Naive thymus-derived CD8-positive, alpha-beta T cell (primary cell): ENCODE measurements at places on chromosomes 4 and X. TPM values are rescaled to one million over a fixed set of nuclear protein-coding genes. Genes with fewer than 3 reads are reported as not detected.

The PNMA6F gene
- not detected for polyA plus RNA-seq

The NOCT gene
- 0.44 TPM for polyA plus RNA-seq

The STARD8 gene
- polyA plus RNA-seq, result not detected

The UGT2B17 gene
- polyA plus RNA-seq, result not detected

The CSAG3 gene
- polyA plus RNA-seq, result not detected

The VSIG4 gene
- not detected for polyA plus RNA-seq

DNA sequence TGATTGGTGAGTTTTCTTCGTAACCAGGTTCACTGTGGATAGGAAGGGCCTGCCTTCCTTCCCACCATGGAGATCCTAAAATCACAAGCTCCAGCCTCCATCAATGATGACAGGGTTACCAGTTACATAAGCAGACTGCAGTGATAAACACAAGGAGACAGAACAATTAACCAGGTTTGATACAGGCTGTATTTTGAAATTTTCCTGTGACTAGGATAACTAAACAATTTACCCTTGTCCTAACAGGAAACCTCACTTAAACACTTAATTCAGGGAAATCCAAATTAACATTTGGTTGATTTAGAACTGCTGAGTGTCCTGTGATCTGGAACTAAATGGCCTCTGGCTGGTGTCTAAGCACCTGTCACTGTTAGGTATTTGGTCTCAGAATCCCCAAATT, 3.1 kb upstream of the SLC9B2 start:
- no peak for DNase-seq
- peaks cover 6% of the 10 kb centered on the region for H3K36me3 ChIP-seq
- peaks cover 35% of the 10 kb centered on the region for H3K4me1 ChIP-seq
- H3K27me3 ChIP-seq, result no peaks in the 10 kb centered on the region

DNA sequence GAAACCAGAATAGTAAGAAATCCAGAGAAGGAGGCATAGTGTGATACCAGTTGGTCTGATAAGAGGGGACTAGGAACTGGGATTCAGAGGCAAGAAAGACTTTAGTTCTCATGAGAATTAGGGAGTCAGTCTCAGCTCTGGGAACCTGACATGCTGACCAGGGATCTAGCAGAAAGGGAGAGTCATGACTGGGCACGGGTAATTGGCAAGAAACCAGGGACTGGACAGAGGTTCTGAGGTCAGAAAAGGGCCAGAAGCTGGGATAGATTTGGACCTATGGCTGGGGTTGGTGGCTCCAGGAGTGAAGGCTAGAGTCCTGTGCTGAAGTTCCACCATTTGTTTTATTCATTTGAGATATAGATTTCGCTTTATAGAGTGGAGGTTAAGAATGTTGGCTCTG, 110.2 kb upstream of the C1GALT1C1 start:
- DNase-seq, result no peak
- peaks cover 3% of the 10 kb centered on the region for H3K4me1 ChIP-seq
- H3K36me3 ChIP-seq, result no peaks in the 10 kb centered on the region
- no peak overlapping the region for H3K27ac ChIP-seq

DNA sequence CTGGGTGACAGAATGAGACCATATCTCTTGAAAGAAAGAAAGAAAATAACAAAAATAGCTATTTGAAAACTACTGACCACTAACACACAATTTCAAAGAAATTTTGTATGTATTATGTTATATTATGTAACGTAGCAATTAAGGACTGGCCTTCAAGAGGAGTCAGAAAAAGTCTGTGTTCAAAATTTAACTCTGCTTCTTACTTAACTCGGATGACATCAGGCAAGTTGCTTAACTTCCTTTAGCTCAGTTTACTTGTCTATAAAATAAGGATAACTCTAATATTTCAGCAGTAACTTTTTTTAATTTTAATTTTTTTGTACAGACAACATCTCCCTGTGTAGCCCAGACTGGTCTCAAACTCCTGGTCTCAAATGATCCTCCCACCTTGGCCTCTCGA, 14.6 kb upstream of the PRSS12 start:
- H3K4me1 ChIP-seq, result no peaks in the 10 kb centered on the region
- H3K4me3 ChIP-seq, result no peak overlapping the region
- DNase-seq, result no peak
- peaks cover 21% of the 10 kb centered on the region for H3K27me3 ChIP-seq
- no peak overlapping the region for H3K27ac ChIP-seq
- no peaks in the 10 kb centered on the region for H3K36me3 ChIP-seq

- no peaks in the 10 kb centered on the region for H3K4me1 ChIP-seq
- no peaks in the 10 kb centered on the region for H3K27me3 ChIP-seq
- H3K27ac ChIP-seq, result no peak overlapping the region
- H3K36me3 ChIP-seq, result no peaks in the 10 kb centered on the region
- no peak overlapping the region for H3K4me3 ChIP-seq
Measured at GRCh38 chr4:62028745-62029144, 828.6 kb downstream of the ADGRL3 start.

- H3K4me3 ChIP-seq, result no peak overlapping the region
- peaks cover 17% of the 10 kb centered on the region for H3K36me3 ChIP-seq
- no peak for DNase-seq
- no peaks in the 10 kb centered on the region for H3K27me3 ChIP-seq
- H3K27ac ChIP-seq, result no peak overlapping the region
Measured at GRCh38 chr4:53465281-53465680, 87.8 kb downstream of the FIP1L1 start.

DNA sequence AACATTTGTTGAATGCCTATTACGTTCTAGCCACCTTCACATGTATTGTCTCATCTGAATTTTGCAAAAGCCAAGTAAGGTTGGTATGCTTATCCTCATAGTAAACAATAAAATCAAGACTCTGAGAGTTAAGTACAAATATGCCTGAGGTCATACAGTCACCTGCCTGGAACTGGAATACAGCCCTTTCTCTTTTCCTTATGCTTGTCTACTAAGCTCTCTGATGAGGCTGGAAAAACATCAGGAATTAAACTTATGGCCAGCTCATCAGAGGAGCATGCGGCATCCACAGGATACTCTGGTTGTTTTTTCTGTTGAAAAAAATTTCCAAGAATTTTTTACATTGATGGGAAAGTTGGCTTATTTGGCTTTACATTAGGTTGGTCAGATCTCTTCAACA, 35.5 kb downstream of the NCAPG start:
- H3K27me3 ChIP-seq, result no peaks in the 10 kb centered on the region
- H3K27ac ChIP-seq, result no peak overlapping the region
- no peaks in the 10 kb centered on the region for H3K4me1 ChIP-seq
- no peak for DNase-seq
- no peak overlapping the region for H3K4me3 ChIP-seq
- no peaks in the 10 kb centered on the region for H3K36me3 ChIP-seq

DNA sequence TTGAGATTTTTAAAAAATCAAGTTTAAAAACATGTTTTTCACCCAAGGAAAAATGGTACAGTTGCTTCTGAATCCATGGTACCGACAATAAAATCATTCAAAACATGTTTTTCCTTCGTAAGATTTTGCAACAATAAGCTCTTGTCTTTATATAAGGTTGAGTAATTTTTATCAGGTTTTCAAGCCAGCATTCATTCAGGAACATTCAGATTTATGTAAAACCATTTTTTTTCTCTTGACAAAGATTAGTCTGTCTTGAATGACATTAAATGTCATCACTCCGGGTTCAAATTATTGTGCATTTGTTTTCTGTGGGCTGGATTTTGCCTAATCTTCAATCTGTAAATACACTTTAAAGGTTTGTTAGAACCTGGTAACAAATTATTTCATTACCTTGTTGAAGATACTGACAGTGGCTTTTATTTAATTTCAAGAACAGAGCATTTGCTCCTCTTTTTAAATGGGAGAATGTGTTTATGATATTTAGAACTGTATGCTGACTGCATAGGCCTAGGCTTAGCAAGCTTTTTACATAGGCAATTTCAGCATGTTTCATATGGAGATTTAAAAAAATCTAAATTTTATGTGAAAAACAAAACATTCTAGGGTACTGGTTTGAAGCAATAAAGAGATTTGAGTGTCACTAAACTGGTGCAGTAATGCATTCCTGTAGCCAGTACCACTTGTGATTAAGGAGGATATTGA, 336.4 kb upstream of the HAND2 start:
- no peak for DNase-seq
- H3K4me3 ChIP-seq, result no peak overlapping the region
- H3K36me3 ChIP-seq, result peaks cover 13% of the 10 kb centered on the region
- H3K27me3 ChIP-seq, result no peaks in the 10 kb centered on the region
- no peak overlapping the region for H3K27ac ChIP-seq

GRCh38 chrX:53713987-53714579, 27.6 kb upstream of the HUWE1 start:
- H3K27ac ChIP-seq, result peak overlapping the region; percentile 94
- DNase-seq, result no peak
- H3K4me1 ChIP-seq, result peaks cover 49% of the 10 kb centered on the region
- peak overlapping the region; percentile 73 for H3K4me3 ChIP-seq

GRCh38 chr4:127545271-127545670, 87.5 kb upstream of the INTU start:
- no peak overlapping the region for H3K27ac ChIP-seq
- no peaks in the 10 kb centered on the region for H3K4me1 ChIP-seq
- no peaks in the 10 kb centered on the region for H3K36me3 ChIP-seq
- H3K4me3 ChIP-seq, result no peak overlapping the region

GRCh38 chrX:69021141-69021960, 143.9 kb downstream of the PJA1 start:
- DNase-seq, result no peak
- no peak overlapping the region for H3K27ac ChIP-seq
- no peaks in the 10 kb centered on the region for H3K36me3 ChIP-seq

- peak; percentile 53 for DNase-seq
- no peaks in the 10 kb centered on the region for H3K36me3 ChIP-seq
- peak overlapping the region; percentile 41 for H3K27ac ChIP-seq
- H3K4me1 ChIP-seq, result peaks cover 13% of the 10 kb centered on the region
- H3K4me3 ChIP-seq, result peak overlapping the region; percentile 55
Measured at GRCh38 chr4:36285784-36286480, 4.5 kb downstream of the DTHD1 start.

DNA sequence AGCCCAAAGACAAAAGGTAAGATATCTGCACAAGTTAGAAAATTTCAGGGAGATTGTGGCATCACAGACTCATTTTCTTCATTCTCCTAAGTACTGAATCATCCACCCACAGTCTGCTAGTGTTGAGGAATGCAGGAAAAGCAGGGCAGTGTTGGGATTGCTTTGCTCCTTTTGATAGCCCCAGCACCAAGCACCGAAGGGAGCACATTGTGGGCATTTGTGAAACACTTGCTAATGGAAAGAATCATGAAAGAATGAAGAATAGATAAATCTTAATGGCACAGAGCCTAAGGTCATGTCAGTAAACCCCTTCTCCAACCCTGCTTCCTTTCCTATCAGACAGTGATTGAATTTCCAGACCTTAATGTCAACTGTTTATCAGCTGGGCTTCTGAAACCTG, 103.1 kb upstream of the GPRIN3 start:
- no peaks in the 10 kb centered on the region for H3K36me3 ChIP-seq
- no peaks in the 10 kb centered on the region for H3K4me1 ChIP-seq
- DNase-seq, result no peak
